CD4-positive, alpha-beta T cell treated with Interleukin-12 subunit alpha and Interleukin-12 subunit beta, for 1 hour (primary cell): ENCODE measurements at places on chromosomes 11 and 22.

DNA sequence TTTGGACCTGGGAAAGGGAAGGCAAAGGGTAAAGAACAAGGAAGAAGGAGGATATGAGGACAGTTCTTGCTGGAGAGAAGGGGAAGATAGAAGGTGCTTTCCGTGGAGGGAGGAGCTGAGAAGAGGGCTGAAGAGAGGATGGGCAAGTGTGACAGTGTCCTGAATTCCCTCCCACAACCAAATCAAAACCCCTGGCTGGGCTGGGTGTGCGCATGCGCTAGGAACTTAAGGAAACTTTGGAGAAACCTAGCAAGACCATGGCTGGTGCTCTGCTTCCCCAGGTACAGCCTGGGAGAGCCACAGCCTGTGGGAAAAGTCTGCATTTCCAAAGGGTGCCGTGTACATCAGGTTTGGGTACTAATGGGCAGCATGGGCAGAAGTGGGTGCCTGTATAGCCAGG is 29.0 kb upstream of the FJX1 start:
- DNase-seq: no peak

GRCh38 chr22:49755631-49756001 is 72.1 kb downstream of the BRD1 start:
- DNase-seq: no peak

GRCh38 chr11:60377401-60378136 is 763 bp upstream of the MS4A7 start:
- DNase-seq: no peak

GRCh38 chr22:39727541-39727940 is 157.0 kb downstream of the CACNA1I start:
- DNase-seq: no peak

- no peak for DNase-seq
Observed at GRCh38 chr11:1592628-1593027, 5.5 kb downstream of the KRTAP5-2 start.

DNA sequence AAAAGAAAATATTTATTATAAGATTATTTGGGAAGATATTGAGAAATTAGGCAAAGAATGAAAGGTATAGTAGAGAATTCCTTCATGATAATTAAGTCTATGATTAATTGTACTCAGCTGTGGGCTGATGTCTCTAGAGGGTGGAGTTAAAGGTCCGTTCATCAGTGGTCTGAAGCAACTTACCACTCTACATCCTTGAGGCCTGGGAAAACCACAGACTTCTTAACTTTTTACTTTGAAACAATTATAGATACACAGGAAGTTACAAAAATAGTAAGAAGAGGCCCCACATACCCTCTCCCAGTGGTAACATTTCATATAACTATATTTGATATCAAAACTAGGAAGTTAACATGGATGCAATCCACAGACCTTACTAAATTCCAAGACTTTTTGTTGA is 167.0 kb upstream of the NECTIN1 start:
- DNase-seq: no peak

DNA sequence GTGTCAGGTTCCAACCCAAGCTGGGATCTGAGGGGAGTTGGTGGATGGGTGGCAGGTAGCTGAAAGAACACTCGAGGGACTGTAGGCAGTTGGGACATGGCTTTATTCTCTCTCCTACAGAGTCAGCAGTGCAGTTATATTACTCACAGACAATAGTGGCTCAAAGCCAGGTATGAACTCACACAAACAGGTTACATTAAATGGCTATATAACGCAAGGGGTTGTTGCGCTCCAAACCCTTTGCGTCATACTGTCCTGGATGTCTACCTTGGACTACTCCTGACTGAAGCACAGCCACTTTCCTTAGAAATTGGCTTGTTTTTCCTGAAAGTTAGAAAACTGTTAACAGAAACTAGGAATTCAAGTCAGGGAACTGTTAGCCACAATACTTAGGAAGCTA is 66.4 kb upstream of the OR4B1 start:
- DNase-seq: no peak

DNA sequence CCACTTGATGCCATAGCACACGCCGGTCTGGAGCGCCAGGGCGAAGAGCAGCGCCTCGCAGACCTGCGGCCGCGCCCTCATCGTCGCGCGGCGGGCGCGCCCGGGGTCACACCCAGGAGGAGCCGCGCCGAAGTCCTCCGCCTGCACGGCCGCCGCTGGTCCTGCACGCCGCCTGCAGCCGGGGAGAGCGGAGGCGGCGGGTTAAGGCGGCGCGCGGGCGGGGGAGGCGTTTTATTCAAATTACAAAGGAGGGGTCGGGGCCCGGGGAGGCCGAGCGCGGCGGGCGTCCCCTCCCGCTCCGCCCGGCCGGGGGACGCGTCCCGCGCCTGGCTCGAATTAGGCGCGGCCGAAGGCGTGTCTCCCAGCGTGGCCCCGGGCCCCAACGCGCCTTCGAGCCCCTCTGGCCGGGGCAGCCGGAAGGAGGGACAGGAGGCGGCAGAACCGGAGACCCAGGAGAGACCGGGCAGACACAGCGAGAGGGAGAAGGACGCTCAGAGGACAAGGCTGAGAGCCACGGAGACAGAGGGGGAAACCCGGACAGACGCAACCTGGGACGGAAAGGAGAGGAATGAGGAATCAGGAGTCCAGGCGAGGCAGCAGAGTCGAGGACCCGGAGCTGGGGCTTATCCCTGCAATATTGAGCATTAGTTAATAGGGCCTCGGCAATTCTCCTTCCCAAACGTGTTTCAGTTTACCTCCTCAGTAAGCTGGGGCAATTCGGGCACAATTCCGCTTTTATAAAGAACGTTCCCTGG is at the start of gene WNT11:
WNT11 (minus strand) TSS at position 176 of the 755 bp plus-strand sequence; CDS start at position 81, 95 bp downstream.
- DNase-seq: peak; percentile 30

- peak; percentile 17 for DNase-seq
Observed at GRCh38 chr22:50146439-50147238, 23.9 kb upstream of the PANX2 start.

DNA sequence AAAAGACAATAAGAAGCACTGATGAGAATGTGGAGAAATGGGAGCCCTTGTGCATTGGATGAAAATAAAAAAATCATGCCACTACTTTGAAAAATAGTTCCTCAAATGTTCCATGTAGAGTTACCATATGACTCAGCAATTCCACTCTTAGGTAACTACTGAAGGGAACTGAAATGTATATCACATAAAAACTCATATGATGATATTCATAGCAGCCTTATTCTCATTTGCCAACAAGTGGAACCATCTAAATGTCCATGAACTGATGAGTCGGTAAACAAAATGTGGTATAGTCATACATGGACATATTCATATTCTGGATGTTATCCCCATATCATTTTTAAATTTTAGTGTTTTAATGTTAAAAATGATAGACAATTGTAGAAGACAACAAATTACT is 3.5 kb downstream of the KRTAP5-9 start:
- DNase-seq: no peak

GRCh38 chr11:84260862-84261261 is 974.7 kb upstream of the CCDC90B start:
- no peak for DNase-seq

GRCh38 chr22:27439131-27439530 is 362.4 kb downstream of the MN1 start:
- no peak for DNase-seq

GRCh38 chr11:15195454-15196200 is 80.9 kb downstream of the INSC start:
- DNase-seq: no peak

DNA sequence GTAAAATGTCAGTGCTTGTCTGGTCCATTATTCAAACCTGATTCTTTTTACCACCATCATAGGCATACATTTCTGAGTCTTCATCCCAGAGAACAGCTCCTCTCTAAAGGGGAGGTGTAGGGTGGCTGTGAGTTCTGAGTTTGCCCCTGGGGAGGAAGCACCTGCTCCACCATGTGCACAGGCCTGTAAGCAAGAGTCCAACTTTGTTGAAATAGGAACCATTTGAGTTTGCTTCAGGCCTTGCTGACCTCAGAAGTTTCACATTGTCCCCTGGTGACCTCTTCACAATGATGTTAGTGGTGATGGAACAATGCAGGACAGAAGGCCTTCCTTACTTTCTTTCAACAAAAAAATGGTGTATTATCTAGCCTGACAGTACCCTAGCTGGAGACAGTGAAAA is 54.6 kb upstream of the TOP3B start:
- no peak for DNase-seq

- DNase-seq: no peak
Observed at GRCh38 chr11:77569676-77570070, 20.1 kb upstream of the AQP11 start.

DNA sequence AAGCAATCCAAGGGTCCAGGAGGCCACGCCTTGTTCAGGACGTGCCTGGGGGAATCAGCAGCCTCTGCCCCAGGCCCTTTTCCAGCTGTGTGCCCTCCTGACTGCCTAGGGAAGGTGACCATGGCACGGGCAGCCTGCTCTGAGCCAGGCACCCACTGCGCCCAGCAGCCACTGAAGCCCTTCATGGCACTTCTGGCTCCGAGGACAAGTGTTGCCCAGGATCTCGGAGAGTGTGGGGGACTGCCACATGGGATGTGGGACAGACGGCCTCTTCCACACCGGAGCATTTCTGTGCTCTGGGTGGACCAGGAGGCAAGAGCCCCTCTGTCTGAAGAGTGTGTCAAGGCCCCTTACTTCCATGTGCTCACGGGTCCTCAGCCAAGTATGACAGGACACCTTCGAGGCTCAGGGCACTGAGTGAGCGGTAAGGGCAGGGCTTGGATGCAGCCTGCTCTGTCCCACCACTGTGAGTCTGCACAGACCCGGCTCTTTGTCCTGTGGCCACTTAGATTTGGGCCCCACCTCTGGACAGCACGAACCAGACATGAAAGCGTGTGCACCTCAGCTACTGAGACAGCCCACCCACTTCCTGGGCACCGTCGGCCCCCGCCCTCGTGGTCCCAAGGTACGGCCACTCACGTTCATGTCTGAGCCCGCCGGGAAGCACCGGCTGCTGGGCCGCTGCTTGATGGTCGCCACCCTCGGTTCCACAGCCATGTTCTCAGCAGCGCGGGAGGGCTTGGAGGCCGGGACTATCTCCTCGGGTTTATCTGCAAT is 93.6 kb downstream of the CTTN start:
- DNase-seq: no peak

DNA sequence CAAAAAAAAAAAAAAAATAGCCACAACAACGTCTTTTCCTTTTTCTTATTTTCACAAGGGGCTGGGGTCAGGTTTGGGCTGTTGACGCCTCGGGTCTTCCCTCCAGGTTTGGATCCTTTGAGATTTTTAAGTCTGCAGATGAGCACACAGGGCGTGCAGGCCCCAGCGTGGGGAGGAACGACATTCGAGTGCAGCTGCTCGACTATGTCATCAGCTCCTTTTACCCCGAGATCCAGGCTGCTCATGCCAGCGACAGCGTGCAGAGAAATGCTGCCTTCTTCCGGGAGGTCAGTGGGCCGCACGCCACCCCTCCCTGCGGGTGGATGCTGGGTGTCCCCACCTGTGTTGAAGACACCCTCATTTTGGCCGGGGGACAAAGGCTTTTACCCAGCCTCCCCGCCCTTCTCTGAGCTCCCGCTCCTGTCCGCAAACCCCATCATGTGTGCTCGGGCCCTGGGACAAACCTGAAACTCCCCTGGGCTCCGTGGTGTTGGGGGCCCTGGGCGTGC is 7.7 kb downstream of the SELENOO start:
- DNase-seq: no peak

GRCh38 chr11:465896-466530 is 15.9 kb downstream of the PTDSS2 start:
- no peak for DNase-seq

DNA sequence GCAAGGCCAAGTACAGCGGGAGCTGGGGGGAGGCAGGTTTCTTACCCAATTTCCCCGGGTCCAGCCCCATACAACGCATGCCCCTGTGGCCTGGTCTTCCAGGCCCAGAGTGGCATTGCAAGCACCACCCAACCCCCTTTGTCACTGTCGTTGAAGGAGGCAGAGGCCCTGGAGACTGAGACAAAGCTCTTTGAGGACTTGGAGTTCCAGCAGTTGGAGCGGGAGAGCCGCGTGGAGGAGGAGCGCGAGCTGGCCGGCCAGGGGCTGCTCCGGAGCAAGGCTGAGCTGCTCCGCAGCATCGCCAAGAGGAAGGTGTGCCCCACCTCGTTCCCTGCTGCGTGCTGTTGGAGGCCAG is 27.8 kb downstream of the PHLDB1 start:
- no peak for DNase-seq

- no peak for DNase-seq
Observed at GRCh38 chr11:109798521-109798920, 294.7 kb upstream of the ZC3H12C start.

DNA sequence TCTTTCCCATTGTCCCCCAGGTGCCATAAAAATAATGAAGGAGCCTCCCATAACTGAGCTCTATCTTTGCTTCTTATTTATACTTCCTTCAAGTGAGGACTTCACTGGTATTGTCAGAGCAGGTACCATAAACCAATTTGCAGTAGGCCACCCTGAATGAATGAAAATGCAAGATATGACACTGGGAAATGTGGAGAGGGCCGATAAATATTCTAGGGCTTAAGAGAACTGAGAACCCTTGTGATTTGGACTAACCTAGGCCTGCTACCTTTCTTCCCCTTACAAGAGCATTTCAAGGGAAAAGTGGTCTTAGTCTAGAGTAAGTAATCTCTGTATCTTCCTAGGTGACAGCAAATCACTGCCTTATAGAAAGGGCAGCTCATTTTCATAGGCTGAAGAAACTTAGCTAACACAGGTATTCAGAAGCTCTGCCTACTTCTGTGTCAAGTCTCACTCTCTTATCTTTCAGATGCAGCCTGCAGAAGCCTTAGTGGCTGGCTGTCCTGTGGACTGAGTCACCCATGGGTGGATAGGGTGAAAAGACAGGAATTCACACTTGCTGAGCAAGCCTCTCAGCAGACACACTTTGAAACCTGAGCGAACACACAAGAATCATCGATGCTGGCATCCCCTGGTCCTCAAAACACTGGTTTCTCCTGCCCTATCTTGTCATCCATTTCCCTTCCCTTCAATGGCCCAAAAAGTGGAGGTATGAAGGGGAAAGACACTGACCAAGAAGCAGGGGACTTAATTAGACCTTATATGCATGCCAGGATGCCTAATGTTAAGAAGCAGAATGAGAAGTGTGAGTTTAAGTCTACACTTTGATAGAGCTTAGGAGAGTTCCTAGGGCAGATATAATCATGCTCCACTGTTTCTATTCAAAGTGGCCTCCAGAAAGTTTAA is 15.2 kb downstream of the NRIP3 start:
- DNase-seq: no peak

DNA sequence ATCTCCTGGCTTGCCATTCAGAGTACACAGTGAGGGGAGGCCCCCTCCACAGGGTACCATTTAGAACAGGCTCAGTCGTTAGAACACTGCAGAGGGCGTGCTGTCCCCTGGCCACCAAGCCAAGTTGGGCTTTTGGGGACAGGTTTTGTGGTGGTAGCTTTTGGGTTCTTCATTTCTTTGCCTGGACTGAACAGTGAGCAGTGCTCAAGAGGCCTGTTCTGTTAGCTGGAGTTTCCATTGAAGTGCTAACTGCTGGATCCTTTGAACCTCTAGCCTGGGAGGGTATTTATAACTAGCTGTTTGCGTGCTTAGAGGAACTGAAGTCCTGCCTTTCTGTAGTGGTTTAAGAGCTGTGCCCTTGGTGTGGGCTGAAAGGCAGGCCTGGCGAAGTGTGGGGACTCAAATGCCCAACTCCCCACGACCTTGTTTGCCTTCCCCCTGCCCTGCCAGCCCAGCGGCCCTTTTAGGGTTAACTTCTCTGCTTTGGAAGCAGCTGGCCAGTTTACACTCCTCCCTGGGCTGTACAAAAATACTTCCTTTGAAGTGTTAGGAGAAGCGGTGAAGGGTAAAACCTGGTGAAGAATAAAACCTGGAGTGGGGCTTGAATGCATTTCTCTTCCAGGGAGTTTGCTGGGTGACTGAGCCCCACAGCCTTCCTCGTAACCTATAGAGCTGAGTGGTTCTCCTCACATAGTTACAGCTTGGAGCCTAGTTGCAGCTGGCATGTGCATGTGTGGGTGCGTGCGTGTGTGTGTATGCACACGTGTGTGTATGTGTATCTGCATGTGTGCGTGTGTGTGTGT is 34.6 kb downstream of the ZNRF3 start:
- no peak for DNase-seq
